Posterior vena cava (tissue), 2 donors: ENCODE measurements at places on chromosomes 12 and 14. TPM values are rescaled to one million over a fixed set of nuclear protein-coding genes. Genes with fewer than 3 reads are reported as not detected.

BBOF1 gene
- 6.8 TPM for total RNA-seq

GRCh38 chr12:127881371-127882140 lies 385.4 kb upstream of the TMEM132C start:
- DNase-seq = no peak

- DNase-seq = no peak
These were observed 7.2 kb downstream of the THAP2 start for GRCh38 chr12:71671311-71671710.

DNA sequence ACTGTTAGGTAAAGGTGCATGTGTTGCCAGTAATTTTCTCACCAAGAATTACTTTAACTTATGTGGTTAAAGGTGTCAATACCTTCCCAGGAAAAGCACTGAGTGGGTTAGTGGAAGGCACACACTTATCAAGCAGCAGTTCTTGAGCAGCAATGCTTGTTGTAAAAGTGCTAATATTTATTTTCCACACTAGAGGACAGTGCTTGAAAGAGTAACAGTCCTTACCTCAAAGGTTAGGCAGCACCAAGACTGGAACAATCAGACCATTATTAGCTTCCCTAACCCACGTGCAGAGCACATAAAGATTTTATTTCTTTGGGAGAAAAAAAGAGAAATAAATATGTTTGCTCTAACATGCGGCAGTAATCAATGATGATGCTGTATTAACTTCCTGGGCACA lies 48.8 kb upstream of the KRR1 start:
- no peak for DNase-seq

KIF5A gene
- total RNA-seq = 0.14 TPM
